Airway epithelial cell (primary cell): ENCODE measurements at places on chromosomes 1 and 21. TPM values are rescaled to one million over a fixed set of nuclear protein-coding genes. Genes with fewer than 3 reads are reported as not detected.

Gene SYT2
- total RNA-seq, result under 0.01 TPM in 1 of 2 replicates, not detected in the other

Gene COG2
- 12.0 and 19.4 TPM in 2 replicates for total RNA-seq

Gene BMP8A
- 0.14 TPM in 1 of 2 replicates, not detected in the other for total RNA-seq

Gene RPRD2
- 7.4 and 9.6 TPM in 2 replicates for total RNA-seq

Gene DNAJC11
- total RNA-seq, result 25.2 and 35.4 TPM in 2 replicates

Gene C1orf226
- 0.46 and 1.1 TPM in 2 replicates for total RNA-seq

Gene FAM167B
- total RNA-seq, result not detected in 2 replicates

Gene IL19
- total RNA-seq, result not detected in 2 replicates

Gene ZSCAN20
- total RNA-seq, result 3.1 and 4.6 TPM in 2 replicates

Gene ZBTB7B
- total RNA-seq, result 67.2 and 89.0 TPM in 2 replicates

Gene PGLYRP4
- total RNA-seq, result 3.5 and 10.7 TPM in 2 replicates

Gene FCRL5
- not detected in 2 replicates for total RNA-seq

Gene ESRRG
- total RNA-seq, result not detected in 2 replicates

Gene SPRR2A
- total RNA-seq, result 8.3 and 8.4 TPM in 2 replicates

Gene TMIGD3
- total RNA-seq, result not detected in 2 replicates

Gene S100A7
- 0.42 and 3.5 TPM in 2 replicates for total RNA-seq

Gene CBR3
- 8.3 and 12.8 TPM in 2 replicates for total RNA-seq

Gene SH3D21
- total RNA-seq, result 5.8 and 7.6 TPM in 2 replicates

Gene LCE1C
- not detected in 2 replicates for total RNA-seq

Gene FGR
- not detected in 2 replicates for total RNA-seq

Gene ZNF670
- total RNA-seq, result 1.1 and 3.1 TPM in 2 replicates

Gene AMY1C
- 1.4 and 1.7 TPM in 2 replicates for total RNA-seq

Gene OPRD1
- not detected in 2 replicates for total RNA-seq

Gene CHI3L1
- 0.09 and 0.35 TPM in 2 replicates for total RNA-seq

Gene DISP3
- 0.37 and 0.71 TPM in 2 replicates for total RNA-seq

Gene INAVA
- total RNA-seq, result 72.1 and 84.0 TPM in 2 replicates

Gene TEDDM1
- not detected in 2 replicates for total RNA-seq

Gene TRPM2
- total RNA-seq, result not detected in 2 replicates

Gene HES3
- total RNA-seq, result 0.78 TPM in 1 of 2 replicates, not detected in the other

Gene NRDC
- 58.6 and 73.7 TPM in 2 replicates for total RNA-seq

Gene IL22RA1
- total RNA-seq, result 2.1 and 4.8 TPM in 2 replicates

Gene AGO1
- 10.3 and 15.8 TPM in 2 replicates for total RNA-seq

Gene TMPRSS3
- total RNA-seq, result 0.09 TPM in 1 of 2 replicates, not detected in the other

Gene NEGR1
- 0.05 and 0.07 TPM in 2 replicates for total RNA-seq

Gene RBP7
- 0.78 TPM in 1 of 2 replicates, not detected in the other for total RNA-seq

Gene TTC24
- total RNA-seq, result not detected in 2 replicates

Gene CHRM3
- under 0.01 TPM in 1 of 2 replicates, not detected in the other for total RNA-seq

Gene SYT14
- total RNA-seq, result not detected in 2 replicates
